ENCODE measurements at places on chromosomes 12 and 14.

- DNase-seq, result no peak
These were observed 191.9 kb downstream of the STXBP6 start for GRCh38 chr14:24858052-24858451.

GRCh38 chr14:21066882-21067502 lies 3.1 kb upstream of the ARHGEF40 start:
- no peak for DNase-seq

DNA sequence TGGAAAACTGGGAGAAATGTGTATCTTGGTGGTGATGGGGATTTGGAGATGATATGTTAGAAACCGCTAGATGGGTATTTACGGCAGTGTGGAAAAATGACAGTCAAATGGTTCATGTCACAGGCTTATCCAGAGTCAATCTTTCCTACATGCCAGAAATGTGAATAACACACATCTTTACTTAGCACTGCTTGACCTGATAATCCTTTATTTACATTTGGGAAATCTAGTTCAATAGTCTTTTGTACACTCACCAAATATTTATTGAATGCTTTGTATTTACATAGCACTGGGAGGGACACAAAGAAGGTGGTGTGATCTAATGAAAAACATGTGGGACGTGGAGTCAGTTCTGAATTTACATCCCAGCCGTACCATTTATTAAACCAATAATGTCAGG lies 208.2 kb downstream of the DIO2 start:
- DNase-seq, result no peak

DNA sequence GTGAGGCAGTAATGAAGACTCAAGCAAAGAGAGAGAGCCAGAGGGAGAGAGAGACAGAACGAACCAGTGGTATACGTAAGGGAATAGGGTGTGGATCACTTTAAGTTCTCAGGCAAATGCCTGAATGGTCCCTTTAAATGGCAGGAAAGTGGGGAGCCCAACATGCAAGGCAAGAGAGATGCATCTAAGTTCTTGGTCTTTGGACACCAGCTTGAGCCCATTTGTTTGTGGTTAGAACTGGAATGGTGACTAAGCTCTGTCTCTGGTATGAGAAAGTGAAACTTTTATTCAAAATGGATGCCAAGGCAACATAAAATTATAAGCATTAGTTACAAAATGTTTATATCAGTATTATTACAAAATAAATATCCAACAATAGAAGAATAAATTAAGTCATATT lies 192.2 kb upstream of the ALG10 start:
- no peak for DNase-seq

DNA sequence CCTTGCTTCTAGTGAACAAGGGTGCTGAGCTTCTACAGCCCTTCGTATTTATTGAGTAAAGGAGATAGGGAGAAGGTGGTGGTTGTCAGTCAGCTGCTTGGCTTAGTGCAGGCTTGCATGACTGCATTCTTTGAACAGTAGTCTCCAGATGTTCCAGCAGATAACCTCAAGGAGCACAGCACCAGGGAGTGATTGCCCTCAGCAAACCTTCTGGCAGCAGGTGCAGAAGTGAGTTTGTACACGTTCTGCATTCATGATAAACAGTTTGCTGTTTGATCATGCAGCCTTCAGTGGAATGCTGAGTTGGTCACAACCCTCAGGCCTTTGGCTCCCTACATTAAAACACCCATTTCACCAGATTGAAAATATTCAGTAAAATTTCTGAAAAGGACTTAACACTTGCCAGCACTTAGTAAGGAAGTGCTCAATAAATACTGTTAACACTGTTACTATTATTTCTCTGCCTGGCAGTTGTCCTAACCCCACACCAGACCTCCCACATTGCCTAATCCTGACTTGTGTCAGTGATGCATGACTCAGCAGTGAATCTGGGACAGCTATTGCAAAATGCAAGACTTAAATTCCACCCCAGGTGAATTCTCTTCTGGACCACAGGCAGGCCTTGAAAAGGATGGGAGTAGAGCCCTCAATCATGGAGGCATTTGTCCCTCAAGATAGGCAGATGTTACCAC lies 18.9 kb upstream of the CARMIL3 start:
- DNase-seq, result no peak

Measured in dermis microvascular lymphatic vessel endothelial cell (primary cell).